ENCODE measurements at places on chromosomes 1 and 21.

DNA sequence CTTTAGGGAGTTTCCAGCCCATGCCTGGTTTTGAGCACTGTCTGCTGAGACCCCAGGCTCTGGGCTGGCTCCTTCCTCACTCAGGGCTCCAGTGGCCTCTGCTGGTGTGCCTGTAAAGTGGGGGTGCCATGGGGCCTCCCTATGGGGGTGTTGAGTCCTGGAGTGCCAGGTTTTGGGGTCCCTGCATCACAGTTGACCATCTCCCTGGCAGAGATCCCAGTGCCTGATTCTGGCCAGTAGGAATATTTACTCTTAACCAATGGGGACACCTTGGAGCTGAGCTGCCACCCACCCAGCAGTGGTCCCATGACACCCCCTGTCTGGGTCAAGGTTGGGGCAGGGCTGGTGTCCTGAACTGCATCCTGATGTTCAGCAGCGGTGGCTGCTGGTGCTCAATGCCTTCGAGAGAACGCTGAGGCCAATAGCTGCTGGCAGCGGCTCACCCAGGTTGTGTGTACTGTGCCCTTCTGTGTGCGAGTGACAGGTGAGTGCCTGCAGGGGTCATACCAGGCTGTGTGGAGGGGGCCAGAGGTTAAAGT, 9.6 kb upstream of the ZNF669 start:
- DNase-seq = no peak

DNA sequence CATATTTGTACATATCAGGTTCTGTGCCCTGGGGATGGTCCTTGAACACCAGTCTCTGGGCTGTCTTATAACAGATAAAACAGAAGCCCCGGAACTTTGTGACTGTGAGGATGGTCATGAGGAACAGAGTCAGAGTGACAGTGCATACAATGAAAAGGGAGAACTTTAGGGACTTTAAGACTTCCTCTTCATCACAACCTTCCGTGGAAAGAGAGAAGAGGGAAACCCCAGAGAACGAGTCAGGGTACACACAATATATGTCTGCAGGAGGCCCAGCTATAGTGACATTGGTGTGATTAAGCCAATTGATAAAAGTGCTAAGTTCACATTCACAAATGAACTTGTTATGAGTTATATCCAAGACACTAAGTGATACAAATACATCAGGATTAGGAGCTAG, 32.1 kb downstream of the TLR5 start:
- no peak for DNase-seq

- DNase-seq = no peak
Measured at GRCh38 chr1:9373619-9374018, 80.9 kb downstream of the SPSB1 start.

DNA sequence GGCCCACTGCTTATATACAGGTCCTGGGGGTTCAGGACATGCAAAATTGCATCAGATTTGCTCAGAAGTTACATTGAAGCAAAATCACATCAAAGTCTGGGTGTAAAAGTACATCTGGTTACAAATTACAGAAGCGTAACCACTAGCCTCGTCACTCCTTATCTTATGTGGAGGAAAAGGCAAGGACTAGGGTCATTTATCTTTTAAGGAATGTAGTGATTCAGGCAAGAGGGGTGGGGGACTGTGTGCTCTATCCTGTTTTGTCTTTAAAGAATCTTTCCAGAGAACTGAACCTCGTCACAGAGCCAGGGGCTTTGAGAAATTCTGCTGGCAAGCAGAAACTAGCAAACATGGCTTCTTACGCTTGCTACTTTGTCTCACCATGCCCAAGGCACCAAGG, 61.1 kb upstream of the RAB4A start:
- no peak for DNase-seq

DNA sequence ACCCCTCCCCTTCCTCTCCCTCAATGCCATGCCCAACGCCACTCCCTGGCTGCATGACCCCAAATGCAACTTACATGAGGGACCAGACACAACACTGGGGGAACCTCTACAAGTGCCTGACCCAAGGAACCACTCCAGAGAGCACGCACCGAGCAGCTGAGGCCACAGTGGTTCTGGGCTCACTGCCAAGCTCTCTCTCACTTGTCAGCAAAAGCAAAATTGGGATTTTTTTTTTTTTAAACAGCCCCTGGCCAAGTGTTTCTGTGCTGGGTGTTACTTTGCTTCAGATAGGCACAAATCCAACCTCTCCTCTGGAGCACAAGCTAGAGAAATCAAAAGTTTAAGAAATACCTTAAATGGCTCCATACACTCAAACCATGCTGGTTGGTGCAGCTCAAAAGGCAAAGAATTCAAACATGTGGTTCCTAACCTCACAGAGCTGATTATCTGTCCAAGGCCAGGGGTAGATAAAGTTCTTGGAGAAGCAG, 363.0 kb downstream of the SETD4 start:
- no peak for DNase-seq

Measured in germinal center (tissue), 1 donor.